Stimulated activated CD8-positive, alpha-beta memory T cell treated with anti-CD3 and anti-CD28 coated beads, Interleukin-4, amount 100 ng/mL, for 4 hours (primary cell): ENCODE measurements at places on chromosomes 2 and 18.

GRCh38 chr2:46380038-46380940 lies 83.1 kb downstream of the EPAS1 start:
- DNase-seq: no peak

DNA sequence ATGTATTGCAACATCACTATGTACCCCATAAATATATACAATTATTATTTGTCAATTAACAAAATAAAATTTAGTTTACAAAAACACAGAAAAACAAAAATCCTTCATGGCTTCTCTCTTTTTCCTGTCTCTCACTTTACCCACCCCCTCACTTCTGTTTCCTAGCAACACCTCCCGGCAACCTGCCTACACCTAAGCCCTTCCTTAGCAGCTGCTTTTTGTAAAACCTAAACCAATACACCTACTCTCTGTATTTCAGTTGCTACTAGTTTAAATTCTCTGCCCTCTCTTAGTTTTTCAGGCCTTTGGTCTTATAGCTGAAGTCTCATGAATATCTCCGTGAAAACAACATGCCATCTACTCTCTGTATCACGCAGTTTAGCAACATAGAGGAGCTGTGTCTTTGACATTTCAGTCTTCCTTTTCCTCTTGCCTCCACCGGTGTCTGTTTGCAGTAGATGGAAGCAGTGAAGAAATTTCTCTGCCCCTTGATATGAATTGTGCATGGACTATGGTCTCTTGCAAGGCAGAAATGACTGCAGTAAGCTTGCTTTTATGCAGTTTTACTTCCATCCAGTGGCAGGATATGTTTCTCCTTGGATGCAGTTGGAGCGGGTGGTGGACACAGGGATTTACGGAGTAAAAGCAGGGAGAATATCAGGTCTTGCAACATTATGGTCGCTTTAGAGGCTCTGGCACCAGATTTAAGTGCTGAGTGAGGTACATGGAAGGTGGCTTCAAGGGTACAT lies 42.0 kb upstream of the ZDBF2 start:
- no peak for DNase-seq

- DNase-seq: no peak
These were observed 8.6 kb downstream of the SPR start for GRCh38 chr2:72895759-72896281.

GRCh38 chr18:8381821-8382459 lies 227.3 kb upstream of the RAB12 start:
- no peak for DNase-seq

DNA sequence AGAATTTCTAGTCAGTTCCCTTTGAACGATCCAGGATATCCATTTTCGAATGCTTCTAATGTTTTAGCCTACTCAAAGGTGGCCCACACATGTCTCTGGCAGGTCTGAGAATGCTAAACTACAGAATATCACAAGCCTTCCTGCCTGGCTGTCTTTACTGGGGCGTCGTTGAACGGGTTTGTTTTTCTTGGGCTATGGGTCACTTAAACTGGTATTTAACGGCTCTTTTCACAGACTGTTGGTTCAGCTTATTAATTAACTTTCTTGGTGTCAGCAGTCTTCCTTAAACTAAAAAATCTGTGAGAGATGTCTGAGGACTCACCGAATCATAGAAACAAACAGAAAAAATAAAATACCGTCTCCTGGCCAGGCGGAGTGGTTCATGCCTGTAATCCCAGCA lies 563.2 kb upstream of the NRP2 start:
- no peak for DNase-seq

GRCh38 chr2:160258492-160258805 lies 58.4 kb upstream of the ITGB6 start:
- DNase-seq: no peak

GRCh38 chr18:26424428-26425147 lies 123.8 kb downstream of the KCTD1 start:
- no peak for DNase-seq

DNA sequence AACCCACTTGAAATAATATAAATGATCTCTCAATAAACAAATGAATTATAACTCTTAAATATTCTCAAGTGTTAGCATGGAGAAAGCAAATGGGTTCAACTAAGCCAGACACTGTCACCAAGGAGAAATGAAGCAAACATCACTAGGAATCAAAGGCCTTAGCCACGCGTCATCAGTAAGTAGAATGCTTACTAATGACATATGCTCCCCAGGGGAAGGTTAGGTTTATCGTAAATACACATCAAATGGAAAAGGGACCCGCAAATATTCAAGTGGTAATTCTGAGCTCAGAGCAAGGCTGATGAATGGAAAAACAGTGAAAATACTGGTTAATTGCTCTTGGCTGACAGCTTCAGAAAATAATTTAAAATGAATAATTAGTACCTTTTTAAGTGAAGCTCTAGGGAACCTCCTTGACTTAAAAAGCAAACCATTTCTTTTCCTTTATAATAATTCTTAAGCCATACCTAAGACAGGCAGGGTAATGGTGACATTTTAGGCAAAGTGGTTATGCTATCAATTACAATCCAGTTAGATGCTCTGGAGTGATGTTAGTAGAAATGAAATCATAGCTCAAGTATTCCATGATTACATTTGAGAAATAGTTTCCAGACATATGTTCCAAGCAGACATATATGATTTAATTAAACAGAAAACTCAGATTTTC lies 101.5 kb downstream of the ALPK2 start:
- no peak for DNase-seq

GRCh38 chr2:149716687-149717086 lies 129.1 kb upstream of the MMADHC start:
- DNase-seq: no peak

DNA sequence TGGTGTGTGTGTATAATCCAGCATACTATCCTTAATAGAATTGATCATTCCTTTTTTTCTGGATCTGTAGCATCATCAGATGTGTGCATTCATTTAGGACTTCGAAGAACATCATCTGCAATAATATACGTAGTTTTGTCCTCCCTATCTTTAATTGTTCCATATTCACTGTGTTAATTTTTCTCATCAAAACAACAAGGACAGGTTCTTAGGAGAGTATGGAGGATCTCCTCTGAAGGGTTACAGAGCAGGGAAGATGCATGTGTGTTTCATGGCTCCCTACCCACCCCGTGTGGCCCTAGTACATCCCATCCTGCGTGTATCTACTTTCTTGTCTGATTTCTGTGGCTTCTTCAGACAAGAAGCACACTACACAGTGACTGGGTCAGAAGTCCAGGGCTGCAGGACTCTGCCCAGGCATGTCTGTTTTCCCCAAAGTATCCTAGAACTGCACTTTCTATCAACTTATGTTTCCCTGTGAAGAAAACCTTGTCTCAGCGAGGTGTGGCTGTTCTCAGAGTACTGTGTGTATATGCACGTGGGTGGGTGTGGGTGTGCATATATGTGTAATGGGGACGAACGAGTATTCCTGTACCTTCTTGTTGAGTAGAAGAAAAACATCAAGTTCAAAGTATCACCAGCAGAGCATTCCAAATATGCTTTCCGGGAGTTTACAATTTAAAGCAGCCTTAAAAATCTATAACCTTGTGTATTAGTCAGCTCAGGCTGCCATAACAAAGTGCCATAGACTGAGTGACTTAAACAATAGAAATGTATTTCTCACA lies 220.4 kb upstream of the FOSL2 start:
- DNase-seq: no peak

- no peak for DNase-seq
These were observed 14.6 kb downstream of the TMSB10 start for GRCh38 chr2:84919885-84920580.

- DNase-seq: no peak
These were observed 110.3 kb downstream of the RAB3GAP1 start for GRCh38 chr2:135162377-135162776.
